ENCODE measurements at places on chromosomes 2 and 18. TPM values are rescaled to one million over a fixed set of nuclear protein-coding genes. Genes with fewer than 3 reads are reported as not detected.

Gene ALPG
- total RNA-seq: not detected

Gene PSMA8
- not detected for total RNA-seq

Gene CD8A
- total RNA-seq: 1.5 TPM

DNA sequence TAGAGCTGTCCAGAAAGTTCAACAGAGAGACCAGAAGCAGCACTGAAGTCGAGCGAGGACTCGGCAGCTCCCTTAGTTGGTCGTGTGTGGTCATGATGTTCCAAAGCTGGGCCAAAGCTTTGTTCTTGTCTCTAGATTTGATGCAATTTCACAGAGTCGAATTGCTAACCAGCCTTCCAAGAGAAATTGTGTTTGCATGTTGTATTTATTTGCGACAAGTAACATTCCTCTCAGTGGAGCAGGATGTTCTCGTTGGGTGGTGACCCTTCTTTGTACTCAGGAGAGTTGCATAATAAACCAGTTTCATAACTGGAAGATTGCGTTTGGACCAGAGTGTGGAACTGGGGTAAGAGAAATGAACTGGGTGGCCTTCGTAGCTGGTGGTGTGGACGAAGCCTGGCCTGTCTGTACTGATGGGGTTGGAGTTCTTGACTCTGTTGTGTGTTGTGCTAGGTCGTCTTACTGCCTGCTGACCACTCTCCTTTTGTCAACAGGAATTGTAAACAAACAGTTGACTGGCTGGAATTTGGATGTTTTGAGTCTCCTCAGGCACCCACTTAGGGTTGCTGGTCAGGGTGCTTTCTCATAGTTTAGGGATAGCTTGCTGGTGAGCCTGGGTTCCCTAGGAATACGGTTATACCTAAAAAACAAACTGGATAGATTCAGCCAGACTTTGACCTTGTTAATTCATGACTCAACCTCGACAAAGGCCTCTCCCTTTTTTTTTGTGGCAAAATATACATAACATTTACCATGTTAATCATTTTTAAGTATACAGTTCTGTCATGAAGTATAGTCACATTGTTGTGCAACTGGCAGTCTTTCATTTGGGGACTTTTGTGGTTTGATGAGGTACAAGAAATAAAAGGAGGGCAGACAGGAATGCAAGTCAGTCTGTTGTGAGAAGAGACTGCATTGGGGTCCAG is 28.9 kb upstream of the TOGARAM2 start:
- no peak for DNase-seq

- DNase-seq: no peak
Observed at GRCh38 chr2:178845566-178846457, 38.6 kb upstream of the TTN start.

DNA sequence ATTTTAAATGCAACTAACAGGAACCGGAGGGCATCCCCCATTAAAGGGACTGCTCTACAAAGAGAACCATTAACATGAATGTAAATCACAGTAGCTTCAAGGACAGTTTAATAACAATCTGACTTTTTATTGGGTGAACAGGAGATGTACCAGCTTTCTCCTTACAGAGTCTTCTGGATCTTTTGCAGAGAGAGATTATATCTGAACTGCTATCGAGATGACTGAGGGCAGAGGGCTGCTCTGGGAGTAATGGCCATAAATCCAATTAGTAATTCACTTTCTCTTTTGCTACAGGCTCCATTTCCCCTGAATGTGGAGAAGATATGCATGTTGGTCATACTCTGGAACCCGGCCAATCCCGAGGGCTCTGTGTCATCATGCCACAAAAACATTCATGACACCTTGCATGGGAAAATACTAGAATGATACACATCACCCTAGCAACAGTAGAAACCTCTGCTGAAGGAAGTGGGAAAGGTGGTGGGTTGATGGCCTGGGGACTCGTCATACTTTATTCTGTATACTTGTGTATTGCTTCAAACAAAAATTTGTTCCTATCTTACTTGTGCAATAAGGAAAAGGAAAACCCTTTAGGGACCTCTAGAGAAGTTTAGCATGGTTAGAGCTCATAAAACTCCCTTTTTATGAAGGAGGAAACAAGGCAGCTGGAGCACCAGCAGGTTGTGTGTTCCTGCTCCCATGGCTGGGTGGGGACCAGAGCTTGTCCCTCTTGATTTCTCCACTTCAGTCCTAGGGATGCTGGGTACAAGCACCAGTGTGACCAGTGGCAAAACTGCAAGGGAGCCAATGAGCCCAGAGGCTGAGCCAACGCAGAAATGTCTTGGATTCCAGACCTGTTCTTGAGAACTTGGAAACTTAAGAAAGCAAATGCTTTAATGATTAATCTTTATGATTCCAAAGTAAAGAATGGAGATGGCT is 26.0 kb downstream of the CTAGE1 start:
- no peak for DNase-seq

GRCh38 chr2:68317971-68318913 is 1.5 kb downstream of the CNRIP1 start:
- peak; percentile 50 for DNase-seq

- no peak for DNase-seq
Observed at GRCh38 chr18:12911025-12911928, 27.2 kb upstream of the PTPN2 start.

DNA sequence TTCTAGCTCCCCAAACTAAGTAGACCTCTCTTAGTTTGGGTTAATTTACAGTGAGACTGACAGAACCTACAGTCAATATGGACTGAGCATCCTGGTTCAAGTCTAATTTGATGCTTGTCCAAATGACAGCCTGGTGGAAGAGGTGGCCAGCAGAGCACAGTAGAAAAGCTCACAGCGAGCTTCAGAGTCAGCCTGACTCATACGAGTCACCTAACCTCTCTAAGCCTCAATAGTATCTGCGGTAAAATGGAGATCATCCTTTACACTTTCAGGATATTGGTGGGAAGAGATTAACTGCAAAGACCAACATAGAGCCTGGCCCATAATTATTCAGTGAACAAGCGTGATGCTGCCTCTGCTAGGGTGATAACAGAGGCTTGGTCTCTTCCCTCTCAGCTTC is 54.5 kb downstream of the DOCK10 start:
- DNase-seq: no peak

All from cerebellum (tissue), 4 donors.